M059J (cell line): ENCODE measurements at places on chromosomes 2 and 18. TPM values are rescaled to one million over a fixed set of nuclear protein-coding genes. Genes with fewer than 3 reads are reported as not detected.

GRCh38 chr2:144547494-144547893, 27.6 kb upstream of the ZEB2 start:
- DNase-seq = no peak

DNA sequence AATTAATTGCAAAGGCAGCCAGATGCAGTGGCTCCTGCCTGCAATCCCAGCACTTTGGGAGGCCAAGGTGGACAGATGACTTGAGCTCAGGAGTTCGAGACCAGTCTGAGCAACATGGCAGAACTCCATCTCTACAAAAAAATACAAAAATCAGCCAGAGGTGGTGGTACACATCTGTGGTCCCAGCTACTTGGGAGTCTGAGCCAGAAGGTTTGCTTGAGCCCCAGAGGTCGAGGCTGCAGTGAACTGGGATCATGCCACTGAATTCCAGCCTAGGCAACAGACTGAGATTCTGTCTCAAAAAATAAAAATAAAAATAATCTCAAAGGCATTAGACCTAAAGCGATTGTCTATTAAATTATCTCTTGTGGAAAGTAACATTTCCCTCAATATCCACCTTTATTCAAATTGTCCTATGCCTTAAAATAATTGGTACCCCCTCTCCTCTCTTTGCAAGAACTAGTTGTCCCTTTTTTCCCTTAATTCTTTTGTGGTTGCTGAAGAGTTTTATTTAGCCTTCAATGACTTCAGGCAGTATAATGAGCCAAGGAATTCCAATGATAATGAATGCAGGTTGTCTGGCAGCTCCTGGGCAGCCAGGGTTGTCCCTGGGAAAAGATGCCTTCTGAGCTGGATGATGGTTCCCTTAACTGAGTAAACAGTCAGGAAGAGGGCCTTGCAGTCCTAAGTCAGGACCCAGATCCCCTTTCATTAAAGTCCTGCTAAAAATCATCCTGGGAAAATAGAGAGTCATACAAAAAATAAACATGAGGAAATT, 32.2 kb downstream of the GPR75 start:
- peak; percentile 12 for DNase-seq

GRCh38 chr18:79584491-79585394, 94.9 kb upstream of the CTDP1 start:
- no peak for DNase-seq

DNA sequence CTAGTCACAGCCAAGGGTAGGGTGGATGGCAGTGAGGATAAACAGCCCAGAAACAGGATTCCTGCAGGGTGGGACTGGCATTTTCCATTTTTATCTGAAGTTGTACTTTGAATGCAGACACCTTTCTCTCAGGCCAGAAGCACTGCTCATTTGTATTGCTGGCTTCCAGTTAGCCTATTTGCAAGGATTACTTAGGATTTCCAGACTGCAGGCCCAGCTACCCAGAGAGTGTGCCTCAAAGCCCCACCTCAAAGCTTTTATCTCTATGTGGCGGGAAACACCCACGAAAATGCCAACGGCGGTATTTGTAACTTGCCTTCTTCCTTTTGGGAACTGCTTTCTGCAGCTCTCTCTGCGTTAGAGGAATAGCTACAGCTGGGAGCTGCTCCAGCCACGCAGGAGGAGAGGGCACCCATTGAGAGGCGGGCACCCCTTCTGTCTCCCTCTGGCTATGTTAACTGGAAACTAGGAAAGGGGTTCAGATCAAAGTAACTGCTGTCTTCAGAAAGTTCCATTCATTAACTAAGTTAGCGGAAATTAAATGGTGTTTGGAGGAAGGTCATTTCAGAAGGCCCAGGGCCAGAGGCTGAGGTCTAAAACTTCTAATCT, 144.9 kb downstream of the TGIF1 start:
- DNase-seq = peak; percentile 69

DNA sequence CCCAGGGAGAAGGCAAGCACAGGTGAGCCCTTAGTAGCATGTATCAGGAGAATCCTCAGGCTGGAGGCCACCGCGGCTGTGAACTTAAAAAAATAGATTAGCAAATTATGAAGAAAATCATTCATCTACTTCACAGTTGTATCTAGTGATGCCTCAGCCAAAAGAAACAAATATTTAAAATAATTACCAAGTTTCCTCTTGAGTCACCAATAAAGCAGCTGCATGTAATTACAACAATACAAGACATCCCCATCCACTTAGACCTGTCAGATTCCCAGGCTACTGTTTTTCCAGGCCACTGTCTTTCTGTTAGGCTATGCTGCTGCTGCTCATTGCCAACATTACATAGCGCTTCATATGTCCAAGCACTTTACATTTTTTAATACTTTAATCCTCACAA, 54.6 kb upstream of the PHLPP1 start:
- peak; percentile 49 for DNase-seq

GRCh38 chr18:56326336-56327072, 311.9 kb downstream of the TXNL1 start:
- DNase-seq = no peak

DNA sequence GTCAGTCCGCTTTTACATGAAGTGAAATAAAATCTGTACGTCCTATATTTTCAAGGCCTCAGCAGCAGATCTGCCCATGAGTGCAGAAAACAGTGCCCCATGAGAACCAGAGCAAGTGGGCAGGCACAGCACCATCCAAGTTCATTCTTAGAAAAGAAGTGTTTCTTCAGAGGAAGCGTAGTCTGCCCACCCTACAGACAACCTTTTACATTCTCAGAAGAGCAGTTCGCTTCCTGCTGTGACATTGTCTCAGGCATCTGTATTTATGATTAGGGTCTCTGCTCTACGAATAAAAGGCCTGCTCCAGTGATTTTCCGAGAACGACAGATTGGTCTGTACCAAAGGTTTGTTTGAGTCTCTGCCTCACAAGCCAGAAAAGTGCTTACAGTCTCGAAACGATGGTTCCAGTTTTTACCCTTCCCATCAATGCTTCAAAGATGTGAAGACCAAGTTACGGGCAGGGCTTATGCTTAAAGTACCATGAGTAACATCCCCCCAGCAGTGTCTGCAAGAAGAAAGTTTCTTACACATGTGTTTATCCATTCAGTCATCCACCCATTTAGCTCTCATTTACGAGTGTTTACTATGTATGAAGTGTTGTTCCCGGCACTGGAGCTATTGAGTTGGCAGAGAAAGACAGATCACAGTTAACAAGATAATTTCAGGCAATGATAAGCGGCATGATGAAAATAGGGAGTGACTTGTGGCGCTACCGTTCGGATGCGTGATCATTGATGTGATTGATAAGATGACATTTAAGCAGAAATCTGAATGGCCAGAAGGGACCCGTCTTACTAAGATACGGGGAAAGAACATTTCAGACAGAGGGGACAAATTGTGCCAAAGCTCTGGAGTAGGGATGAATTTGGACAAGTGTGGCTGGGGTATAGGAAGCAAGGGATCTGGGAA, 31.4 kb upstream of the CTLA4 start:
- DNase-seq = no peak

DNA sequence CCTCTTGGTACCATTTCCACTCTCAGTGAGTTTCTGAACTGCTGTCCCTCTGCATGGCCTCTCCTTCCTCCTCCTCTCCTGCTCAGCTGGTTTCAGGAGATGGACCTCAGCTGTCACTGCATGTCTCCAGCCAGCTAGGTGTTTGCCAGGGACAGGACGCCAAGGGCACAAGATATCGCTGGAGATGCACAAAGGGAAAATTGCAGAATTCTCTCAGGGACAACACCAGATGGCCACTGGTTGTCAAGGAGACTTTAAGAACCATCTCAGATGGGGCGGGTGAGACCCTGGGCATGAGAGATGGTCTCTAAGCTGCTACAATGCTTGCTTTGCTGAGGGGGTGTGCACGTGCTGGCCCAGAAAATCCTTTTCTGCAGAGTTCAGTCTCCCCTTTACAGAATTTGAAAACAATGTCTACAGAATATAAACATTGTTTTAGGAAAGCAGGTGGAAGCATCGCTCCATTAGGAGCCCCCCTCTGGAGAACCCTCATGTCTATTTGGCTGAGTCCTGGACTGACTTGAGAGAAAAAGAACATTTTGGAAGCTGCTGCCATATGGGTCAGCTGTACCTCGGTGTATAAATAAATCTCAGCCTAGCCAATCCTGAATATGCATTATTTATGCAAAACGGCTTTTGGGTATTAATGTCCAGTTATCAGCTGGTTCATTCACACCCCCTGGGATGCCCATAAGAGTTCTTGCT, 57.8 kb upstream of the SPP2 start:
- DNase-seq = no peak

DNA sequence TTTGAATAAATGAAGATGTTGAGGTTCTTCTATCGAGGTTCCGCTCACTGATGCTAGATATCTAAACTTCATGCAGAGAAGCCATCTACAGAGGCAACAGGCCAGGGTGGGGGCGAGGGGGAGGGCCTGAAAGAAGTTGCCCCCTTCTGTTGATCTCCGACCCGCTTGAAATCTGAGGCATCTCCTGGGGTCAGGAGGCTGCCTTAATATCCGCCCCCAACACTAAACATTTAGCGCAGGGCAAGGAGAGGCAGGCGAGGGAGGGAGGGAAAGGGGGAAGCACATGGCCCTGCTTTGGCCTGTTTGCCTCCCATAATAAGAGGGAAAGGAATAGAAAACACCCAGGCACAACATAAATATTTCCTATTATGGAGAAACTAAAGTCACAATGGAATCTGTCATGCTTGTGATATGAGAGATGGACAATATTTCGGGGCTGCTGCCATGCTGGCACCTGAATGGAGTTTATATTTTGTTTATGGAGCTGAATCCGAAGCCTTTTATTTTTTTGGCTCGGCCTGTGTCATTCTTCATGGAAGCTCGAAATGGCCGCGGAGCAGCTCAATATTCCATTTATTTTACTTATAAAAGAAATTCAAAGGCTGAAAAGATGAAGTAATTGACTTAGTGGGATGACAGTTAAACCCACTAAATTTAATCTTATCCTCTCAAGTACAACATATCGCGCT, 221.1 kb downstream of the INSIG2 start:
- DNase-seq = no peak

DNA sequence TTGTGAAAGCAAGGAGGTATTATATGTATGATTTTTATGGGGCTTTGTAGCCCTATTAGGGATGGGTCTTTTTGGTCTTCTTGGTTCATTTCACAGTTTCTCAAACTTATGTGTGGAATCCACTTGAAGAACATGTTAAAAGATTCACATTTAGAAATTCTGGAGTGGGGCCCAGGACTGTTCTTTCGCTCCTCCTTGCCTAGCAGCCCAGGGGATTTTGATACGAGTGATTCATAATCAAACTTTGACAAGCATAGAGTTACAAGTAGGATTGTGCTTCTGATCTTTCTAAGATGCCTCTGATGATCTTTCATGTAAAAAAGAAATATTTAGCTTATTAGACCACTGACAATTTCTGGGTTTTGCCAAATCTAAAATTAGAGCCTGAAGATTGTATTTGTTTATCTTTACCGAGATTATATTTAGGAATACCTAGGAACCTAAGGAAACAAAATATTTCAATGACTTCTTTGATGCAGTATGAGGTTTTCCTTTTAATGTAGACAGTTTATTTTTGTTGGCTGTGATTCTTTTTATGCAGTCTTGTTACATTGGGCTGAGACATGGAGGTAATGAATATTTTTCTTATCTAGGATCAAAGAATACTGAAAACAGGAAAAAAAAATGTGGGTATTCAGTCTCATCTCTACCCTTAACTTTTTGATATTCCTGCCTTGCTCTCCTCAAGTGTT, 324.0 kb downstream of the PARD3B start:
- peak; percentile 42 for DNase-seq

GRCh38 chr2:239269173-239269885, 131.5 kb downstream of the HDAC4 start:
- no peak for DNase-seq

GRCh38 chr2:11320698-11321492, 23.5 kb downstream of the ROCK2 start:
- no peak for DNase-seq

GRCh38 chr2:207724113-207724512, 12.7 kb downstream of the CCNYL1 start:
- no peak for DNase-seq

SERPINB13 gene
- total RNA-seq = not detected in 2 replicates

ST6GAL2 gene
- not detected in 2 replicates for total RNA-seq

SGO2 gene
- total RNA-seq = 17.3 and 19.0 TPM in 2 replicates
